ENCODE measurements at places on chromosomes 7 and 10.

- DNase-seq, result no peak
These were observed 134.1 kb downstream of the LRMDA start for GRCh38 chr10:75565286-75566251.

GRCh38 chr10:44552726-44553125 lies 167.8 kb upstream of the CXCL12 start:
- no peak for DNase-seq

DNA sequence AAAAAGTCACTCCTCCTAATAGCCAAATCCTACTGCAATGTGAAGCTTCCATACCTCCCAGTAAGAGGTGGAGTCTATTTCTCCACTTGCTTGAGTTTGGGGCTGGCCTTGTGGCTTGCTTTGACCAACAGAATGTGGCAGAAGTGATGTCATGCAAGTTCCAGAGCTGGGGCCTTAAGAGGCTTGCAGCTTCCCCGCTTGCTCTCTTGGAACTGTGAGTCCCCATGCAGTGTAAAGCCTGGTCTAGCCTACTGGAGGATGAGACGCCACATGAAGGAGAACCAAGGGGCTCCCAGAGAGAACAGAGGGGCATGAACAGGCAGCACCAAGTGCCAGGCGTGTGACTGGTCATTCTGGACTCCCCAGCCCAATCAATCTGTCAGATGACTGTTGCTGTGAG lies 58.6 kb upstream of the OPALIN start:
- no peak for DNase-seq

GRCh38 chr7:72023926-72024325 lies 388.2 kb downstream of the CALN1 start:
- DNase-seq, result no peak

- peak; percentile 76 for DNase-seq
These were observed 81.8 kb upstream of the FAM204A start for GRCh38 chr10:118423800-118424442.

DNA sequence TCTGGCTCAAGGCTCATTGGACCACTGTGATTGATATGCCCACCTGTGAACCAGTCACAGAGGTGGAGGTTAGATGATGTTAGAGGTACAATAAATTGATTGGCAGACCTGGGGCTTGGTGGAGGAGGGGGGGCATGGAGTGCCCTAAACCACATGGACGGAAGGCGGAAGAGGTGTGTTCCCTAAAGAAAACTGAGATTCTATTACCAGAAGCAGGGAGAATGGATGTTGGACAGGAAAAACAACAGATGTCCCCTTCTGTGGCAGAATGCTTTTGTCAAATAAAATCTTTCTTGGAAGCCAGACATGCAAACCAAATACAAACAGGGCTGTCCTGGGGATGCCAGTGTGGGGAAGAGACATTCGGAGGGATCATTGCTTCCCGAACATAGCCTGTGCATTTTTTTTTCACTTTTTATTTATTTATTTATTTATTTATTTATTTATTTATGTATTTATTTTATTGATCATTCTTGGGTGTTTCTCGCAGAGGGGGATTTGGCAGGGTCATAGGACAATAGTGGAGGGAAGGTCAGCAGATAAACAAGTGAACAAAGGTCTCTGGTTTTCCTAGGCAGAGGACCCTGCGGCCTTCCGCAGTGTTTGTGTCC lies 433.9 kb downstream of the RPS24 start:
- DNase-seq, result no peak

- DNase-seq, result no peak
These were observed 8.0 kb downstream of the RBM33 start for GRCh38 chr7:155652156-155653114.

DNA sequence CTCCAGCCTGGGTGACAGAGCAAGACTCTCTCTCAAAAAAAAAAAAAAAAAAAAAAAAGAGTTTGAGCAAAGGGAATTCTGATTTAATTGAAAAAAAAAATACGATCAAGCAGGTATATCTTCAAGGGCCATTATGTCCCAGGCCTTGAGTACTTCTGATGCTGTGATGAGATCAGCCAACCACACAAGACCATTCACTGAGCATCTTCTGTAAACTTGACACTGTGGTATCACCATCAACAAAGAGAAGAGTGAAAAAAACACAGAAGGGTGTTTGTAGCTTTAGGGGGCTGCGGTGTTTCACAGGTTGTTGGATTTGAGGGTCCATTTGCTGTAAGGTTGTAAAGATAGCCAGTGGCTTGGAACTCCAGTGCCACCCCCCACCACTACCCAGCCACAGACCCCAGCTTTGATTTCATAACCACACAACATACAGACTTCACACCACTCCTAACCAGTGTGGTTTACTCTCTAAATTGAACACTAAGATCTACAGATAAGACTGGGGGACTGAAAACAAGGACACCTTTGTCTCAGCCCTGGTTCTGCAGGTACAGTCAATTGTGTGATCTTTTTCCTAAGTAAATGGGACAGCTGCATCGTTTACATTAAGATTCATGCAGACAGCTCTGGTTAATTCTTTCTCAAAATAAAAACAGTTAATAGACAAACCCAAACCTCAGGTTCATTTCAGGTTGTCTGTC lies 66.4 kb downstream of the CDC123 start:
- DNase-seq, result no peak

- DNase-seq, result no peak
These were observed 20.0 kb upstream of the SDK1 start for GRCh38 chr7:3280946-3281656.

DNA sequence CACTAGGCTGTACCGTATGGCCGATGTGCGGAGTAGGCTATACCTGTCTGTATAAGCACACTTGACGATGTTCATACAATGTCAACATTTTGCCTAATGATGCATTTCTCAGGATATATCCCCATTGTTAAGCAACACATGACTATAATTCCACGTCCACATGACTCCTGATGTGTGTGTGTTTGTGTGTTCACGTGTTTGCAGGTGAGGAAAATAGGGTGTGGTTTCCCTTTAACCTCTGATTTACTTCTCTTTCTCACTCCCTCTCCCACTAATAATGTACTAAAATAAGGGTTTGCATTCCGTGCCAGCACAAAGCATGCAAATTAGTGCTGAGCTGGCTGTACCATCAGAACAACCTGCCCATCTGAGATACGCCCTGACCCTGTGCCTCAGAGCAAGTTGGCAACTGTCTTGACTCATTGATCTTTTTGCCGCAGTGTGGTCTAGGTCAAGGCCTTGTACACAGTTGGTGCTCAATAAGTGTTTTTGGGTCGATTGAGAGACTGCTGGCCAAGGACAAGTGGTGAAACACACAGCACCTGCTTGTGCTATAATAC lies 64.6 kb upstream of the DOCK1 start:
- DNase-seq, result peak; percentile 42

DNA sequence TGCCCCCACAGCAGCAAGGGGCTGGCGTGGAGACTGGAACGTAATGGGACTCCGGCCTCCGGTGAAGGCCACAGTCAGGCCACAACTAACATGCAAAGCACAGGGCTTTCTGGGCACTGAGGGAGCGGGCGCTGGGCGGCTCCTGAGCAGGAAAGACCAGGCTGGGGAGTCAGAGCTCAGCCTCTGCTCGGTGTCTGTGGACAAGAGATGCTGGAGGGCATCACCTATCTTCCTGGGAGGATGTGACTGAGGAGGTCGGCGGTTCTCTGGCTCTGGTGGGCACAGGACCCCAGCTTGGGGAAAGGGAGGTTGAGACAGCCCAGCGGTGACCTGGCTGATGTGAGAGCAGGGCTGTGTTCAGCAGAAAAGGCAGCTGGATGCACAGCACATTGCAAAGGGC lies 11.7 kb downstream of the CNPY1 start:
- DNase-seq, result no peak

DNA sequence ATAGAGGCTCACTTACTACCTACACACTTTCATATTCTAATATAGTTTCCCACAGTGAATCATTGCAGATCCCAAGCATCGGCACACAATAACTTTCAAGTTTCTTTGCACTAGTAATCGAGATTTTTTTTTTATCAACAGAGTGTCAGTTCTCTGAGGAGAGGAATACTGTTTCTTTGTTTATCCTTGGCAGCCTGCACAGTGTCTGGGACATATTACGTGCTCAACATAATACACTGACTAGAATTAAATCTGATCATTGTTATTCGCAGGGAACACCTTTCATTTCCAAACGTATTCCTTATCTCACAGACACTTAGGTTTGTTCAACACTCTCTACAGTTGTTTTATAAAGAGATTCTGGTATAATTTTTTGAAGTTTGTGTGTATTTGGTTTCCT lies 95.3 kb downstream of the CACNA2D1 start:
- no peak for DNase-seq

GRCh38 chr10:127905001-127905847 lies 1.7 kb upstream of the PTPRE start:
- no peak for DNase-seq

DNA sequence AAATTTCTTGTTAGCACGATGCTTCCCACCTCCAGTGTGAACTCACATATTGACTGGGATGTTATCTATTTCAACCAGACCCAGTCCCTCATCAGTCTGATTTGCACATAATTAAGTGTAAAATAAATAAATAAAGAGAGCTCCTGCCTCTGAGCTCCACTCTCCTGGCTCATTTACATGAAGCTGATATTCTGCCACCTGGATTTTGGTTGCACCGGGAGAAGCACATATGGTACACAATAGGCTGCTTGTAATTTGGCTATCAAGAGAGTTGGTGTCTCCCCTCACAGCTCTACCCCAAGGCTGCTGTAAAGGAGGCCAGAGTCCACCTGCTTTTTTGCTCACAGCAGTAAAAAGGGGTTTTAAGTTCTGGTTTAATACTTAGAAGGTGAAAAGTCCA lies 610.5 kb downstream of the KCNMA1 start:
- DNase-seq, result no peak

- DNase-seq, result no peak
These were observed 43.1 kb upstream of the HSPB1 start for GRCh38 chr7:76259124-76260093.

- no peak for DNase-seq
These were observed 10.5 kb upstream of the EDRF1 start for GRCh38 chr10:125708971-125709503.
